ENCODE measurements at places on chromosomes 4 and X.

DNA sequence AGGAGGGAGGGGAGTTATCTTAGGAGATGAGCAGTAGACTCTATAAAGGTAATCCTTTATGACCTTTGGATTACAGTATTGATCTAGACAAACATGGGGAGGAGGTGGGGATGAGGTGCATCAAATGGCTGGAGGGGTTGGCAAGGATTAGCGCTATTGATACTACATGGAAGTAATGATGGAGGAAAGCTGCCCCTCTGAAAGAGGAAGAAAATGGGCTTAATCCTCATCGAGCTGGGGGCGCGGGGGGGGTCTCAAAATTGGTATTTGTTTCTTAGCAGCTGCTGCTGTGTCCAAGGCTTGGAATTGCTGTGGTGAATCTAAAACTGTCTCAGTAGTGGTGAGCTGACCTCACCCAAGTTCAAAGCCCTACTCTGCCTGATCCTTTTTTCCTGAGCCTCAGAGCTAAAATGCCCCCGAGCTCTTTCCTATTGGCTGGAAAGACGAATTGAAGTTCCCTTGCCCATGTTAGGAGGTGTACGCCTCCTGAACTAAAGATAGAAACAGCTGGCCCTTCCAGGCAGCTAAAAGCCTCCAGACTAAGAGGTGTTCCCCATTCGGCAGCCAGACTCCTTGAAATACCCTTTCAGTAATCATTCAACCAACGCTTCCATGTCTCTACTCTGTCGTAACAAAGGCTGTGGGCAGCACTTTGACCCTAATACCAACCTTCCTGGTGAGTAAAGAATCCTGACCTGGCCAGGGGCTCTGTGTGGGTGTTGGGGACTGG, at the start of gene ITGB1BP2:
ITGB1BP2 (plus strand) TSS at position 556 of the 730 bp plus-strand sequence; CDS start at position 613, 57 bp downstream.
- DNase-seq, result no peak

- DNase-seq, result no peak
Observed at GRCh38 chr4:2332976-2333319, 71.0 kb upstream of the MXD4 start.

GRCh38 chr4:146062340-146062739, 113.2 kb upstream of the LSM6 start:
- no peak for DNase-seq

DNA sequence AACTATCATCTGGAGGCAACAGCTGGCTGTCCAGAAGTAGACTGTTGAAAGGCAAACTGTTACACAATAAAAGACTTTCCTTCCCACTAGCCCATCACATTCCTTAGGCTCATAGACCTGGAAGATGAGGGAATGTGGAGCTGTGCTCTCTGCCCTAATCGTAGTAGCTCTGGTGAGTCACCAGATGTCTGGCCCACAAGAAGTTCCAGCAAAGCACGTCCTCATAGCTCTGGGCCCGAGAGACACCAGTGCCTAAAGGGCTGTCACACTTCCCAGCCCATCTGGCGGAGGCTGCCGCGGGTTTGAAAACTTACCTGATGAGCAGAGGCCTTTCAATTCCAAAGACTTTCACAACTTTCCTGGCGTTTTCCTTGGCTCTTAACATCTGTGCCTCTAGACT, 81.7 kb upstream of the STOX2 start:
- DNase-seq, result peak; percentile 46

- no peak for DNase-seq
Observed at GRCh38 chr4:13294961-13295605, 189.1 kb downstream of the RAB28 start.

DNA sequence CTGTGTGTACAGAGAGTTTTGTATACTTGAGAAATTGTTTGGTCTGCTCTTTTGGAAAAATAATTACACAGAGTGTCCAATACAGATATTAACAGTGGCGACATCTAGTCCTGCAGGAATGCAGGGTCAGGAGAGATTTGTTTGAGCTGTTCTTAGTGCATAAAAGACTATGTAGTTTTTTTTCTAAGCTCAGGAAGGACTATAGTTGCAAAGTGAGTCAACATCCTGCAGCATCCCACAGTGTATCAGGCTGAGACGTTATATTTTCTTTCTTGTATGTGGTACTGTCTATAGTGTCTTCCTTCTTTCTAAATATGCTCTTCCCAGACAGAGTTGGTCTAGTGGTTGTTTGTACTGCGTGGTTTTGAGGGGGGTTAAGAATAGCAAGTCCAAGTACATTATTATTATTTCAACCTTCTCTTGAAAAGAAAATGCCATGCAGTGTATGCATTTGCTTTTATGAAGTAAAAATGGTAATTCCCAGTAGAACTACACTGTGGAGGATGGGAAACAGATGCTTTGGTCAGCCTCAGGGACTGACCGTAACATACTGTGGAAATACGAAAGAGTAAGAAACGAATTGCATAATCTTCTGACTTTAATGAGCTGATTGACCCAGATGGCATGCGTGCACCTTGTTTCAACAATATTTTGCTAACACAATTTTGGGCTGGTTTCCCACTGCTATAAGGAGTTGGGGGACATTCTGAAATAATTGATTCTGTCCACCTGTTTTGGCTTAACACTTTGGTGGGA, 67.4 kb downstream of the DMP1 start:
- peak; percentile 73 for DNase-seq

GRCh38 chr4:20255251-20255586, 3.5 kb downstream of the SLIT2 start:
- DNase-seq, result no peak

DNA sequence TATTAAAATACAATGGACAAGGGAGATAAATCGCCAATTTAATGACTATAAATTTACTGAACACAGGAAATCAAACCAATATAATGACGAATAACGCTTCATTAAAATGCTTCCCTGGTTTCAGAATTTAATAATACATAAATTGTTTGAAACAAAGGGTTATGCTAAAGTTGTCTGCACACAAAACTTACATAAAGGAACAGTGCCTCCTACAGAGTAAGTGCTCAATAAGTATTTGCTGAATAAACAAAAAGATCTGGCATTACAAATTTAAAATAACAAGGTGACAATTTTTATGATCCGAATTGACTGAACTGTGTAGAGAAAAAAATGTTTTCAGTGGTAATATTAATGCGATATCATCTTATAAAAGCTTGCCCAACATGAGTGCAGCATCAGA, 69.6 kb downstream of the NOCT start:
- DNase-seq, result no peak

- DNase-seq, result no peak
Observed at GRCh38 chr4:182629096-182629495, 288.1 kb downstream of the DCTD start.

DNA sequence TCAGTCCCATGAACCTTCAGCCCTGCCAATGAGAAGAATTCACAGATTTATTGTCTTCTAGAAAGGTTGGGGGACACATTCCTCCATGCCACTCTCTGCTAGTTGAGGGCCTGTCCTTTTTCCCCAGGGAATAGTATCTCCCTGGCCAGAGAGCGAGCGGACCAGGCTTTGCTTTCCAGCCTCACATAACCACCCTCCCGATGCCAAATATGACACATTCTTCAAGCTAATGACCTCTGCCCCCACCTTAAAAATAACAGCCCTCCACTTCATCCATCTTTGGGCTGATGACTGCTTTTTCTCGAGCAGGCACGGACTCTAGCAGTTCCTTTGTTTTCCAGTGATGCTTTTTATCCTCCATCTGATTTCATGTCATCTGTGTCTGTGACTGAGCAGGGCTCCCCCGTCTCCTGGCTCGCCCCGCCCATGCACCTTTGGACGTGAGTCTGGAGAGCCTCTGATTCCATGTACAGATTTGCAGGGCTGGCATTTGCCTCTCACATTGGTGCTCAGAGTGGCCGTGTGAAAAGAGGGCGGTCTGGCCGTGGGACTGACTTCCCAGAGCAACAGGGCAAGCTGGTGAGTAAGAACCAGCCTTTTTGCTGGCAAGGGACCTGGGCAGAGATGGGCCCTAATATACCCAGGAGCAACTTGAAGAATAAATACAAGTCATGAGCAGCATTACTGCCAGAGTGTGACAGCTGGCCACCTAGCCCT, 279.8 kb downstream of the BCOR start:
- DNase-seq, result no peak

GRCh38 chrX:123170546-123170945, 13.5 kb upstream of the GRIA3 start:
- no peak for DNase-seq

DNA sequence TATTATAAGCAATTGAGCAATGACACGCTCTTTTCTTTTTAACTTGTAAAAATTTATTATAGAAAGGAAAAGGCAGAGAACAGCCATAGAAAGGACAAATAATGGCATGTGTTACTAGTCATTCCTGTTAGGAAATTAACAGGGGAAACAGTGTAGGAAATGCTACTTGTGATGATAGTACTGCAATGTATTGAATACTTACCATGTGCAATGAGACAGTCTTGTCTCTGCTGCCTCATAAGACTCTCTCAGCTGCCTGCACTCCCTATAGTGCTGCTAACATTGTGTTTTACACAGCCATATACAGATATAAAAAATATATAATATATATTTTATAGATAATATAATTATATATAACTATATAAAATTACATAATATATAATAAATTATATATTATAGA, 62.3 kb upstream of the SHOX start:
- no peak for DNase-seq

DNA sequence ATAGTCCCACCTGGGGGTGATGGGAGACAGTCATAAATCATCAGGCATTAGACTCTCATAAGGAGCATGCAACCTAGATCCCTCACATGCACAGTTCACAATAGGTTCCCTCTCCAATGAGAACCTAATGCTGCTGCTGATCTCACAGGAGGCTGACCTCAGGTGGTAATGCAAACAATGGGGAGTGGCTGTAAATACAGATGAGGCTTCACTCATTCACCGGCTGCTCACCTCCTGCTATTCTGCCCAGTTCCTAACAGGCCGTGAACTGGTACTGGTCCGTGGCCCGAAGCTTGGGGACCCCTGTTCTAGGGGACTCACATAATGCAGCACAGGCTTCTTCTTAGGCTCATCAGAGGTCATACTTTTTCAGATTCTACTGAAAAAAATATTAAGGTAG, 625.9 kb upstream of the AGA start:
- DNase-seq, result no peak

GRCh38 chr4:159425737-159426305, 322.9 kb downstream of the RAPGEF2 start:
- no peak for DNase-seq

GRCh38 chr4:135510582-135510981, 1309.0 kb upstream of the PABPC4L start:
- no peak for DNase-seq

- DNase-seq, result peak; percentile 18
Observed at GRCh38 chrX:132612821-132613564, 124.2 kb upstream of the MBNL3 start.

DNA sequence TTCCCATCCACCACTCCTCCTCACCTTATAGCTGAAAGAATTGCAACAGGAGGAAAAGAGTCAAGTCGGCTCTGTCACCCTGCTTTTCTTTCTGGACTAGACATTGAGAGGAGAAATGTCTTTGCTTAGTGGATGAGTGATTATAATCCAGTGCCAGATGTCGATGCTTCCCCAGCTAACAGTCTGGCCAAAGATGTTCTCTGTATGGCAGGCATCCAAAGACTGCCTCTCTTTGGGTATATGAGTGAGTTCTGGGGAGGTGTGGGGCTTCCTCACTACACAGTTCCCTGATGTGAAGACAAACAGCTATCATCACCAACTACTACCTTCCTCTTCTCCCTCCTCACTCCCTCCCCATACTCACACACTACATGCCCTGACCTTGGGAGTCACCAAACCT, 90.9 kb downstream of the COMMD8 start:
- DNase-seq, result no peak

DNA sequence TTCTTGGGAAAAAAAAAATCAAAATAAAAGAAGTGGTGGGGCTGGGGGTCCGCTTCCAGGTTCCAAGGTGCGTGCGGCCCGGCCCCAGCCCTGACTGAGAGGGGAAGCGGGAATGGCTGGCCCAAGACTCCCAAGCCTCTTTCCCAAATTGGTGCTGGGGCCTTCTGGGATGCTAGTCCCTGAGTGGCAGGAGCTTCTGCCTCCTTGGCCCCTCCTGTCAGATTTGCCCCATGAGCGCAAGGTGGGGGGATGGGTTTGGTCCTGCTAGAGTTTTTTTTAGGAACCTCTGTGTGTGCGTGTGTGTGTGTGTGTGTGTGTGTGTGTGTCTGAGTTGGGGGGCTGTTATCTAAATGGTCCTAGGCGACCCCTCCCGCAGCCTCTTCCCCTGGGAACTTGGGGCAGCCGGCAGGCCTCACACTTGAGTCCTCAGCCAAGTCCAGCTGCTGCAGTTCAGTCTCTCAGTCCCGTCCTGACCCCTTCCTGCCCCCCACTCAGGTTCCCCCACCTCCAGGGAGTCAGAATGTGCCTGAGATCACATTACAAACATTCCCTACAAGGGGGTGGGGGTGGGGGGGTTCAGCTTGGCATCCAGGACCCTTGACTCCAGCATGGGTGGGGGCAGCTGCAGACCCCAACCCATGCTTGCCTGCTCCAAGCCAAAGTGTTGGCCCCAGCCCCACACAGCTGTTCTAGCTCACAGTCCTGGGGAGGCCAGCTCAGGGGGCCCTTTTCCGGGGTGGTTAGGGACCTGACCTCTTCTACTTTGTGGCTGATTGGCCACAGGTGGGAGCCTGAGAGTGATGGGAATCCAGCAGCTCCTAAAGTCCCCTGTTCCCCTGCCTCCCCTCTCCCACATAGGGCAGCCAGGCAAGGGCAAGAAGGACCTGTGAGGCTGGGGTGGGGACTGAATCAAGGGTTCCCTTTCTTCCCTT, 4.0 kb downstream of the EFNB1 start:
- no peak for DNase-seq

- DNase-seq, result peak; percentile 18
Observed at GRCh38 chrX:72297953-72298730, 7.6 kb downstream of the CITED1 start.

DNA sequence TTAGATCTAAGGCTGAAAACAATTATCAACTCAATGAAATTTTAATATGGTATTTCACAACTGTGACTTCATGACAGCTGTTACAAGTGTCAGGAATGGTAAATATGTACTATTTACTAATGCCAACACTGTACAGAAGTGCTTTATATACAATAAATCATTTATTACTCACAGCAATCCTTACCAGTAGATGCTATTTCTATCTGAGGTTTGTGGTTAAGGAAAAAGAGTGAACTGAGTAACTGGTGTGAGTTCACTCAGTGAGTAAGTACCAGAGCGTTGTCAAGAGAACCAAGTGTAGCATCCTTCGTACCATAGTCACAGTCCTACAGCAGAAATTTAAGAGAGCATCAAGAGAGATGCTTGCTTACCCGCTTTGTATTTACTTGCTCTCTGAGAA, 23.3 kb downstream of the MTHFD2L start:
- DNase-seq, result peak; percentile 52

GRCh38 chrX:12843668-12844279, 23.1 kb upstream of the TLR7 start:
- no peak for DNase-seq

GRCh38 chr4:71586087-71586763, 197.7 kb downstream of the GC start:
- no peak for DNase-seq

All from HT1080 (cell line).